ENCODE measurements at places on chromosomes 16 and 17. TPM values are rescaled to one million over a fixed set of nuclear protein-coding genes. Genes with fewer than 3 reads are reported as not detected.

The HSF5 gene
- not detected for total RNA-seq

- DNase-seq = no peak
Observed at GRCh38 chr17:79844869-79845600, 5.8 kb upstream of the CBX4 start.

GRCh38 chr16:89361751-89362539 is 128.4 kb downstream of the ANKRD11 start:
- DNase-seq = no peak

DNA sequence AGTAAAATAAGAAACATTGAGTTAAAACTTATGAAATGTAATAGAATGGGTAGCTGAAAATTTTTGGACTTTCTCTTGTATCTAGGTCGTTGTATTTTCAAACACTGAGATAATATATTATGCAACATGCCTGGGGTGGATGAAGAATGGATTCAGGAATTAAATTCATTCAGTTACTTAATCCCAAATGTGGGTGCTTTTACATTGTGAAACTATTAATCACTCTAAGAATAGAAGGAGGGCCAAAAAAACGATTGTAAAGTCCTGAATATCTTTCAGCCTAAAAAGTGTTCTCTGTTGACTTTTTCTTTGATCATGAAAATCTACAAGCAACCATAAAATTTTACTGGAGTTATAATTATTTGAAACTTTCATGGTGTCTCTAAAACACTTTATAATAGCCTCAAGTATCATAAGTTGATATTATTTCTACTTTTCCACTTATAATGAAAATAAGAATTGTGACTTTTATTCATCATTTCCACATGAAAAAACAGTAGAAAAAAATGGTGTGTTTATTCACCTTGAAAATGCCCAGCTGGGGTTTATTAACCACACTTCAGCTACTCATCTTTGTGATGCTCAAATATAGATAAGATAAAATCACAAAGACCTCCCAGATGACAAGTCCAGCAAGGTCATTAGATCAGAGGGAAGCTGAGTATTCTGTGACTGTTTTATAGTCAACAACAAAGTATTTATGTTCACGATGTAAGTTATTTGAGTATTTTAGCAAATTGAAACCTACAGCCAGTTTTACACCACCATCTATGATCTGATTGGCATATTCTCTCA is 619.9 kb upstream of the SOX9 start:
- no peak for DNase-seq

The CD300H gene
- not detected for total RNA-seq

- DNase-seq = no peak
Observed at GRCh38 chr17:78535273-78536197, 41.7 kb downstream of the DNAH17 start.

The MLLT6 gene
- 185 TPM for total RNA-seq

Measured in tibial nerve (tissue), 4 donors.